HFFc6 (cell line): ENCODE measurements at places on chromosomes 5 and 9. TPM values are rescaled to one million over a fixed set of nuclear protein-coding genes. Genes with fewer than 3 reads are reported as not detected.
A peak's percentile ranks its signal among the peaks of the same experiment; 100 is the strongest.

DNA sequence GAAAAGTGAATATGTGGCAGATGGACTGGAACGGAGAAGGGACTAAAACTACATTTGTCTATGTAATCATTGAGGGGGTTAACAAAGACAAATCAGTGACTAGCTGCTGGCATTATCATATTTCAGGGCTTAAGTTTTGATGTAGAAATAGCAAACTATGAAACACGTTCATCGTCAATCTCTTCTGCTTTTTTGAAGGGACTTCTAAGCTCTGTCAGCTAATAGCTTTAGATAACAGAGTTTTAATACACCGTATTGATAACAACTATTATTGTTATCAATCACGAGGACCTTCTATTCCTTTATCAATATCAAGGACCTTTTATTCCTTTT lies 38.9 kb upstream of the MRPS30 start:
- H3K4me3 ChIP-seq = no peak overlapping the region
- H3K4me1 ChIP-seq = no peaks in the 10 kb centered on the region
- H3K36me3 ChIP-seq = no peaks in the 10 kb centered on the region
- no peak overlapping the region for H3K27ac ChIP-seq
- no peak for DNase-seq

DNA sequence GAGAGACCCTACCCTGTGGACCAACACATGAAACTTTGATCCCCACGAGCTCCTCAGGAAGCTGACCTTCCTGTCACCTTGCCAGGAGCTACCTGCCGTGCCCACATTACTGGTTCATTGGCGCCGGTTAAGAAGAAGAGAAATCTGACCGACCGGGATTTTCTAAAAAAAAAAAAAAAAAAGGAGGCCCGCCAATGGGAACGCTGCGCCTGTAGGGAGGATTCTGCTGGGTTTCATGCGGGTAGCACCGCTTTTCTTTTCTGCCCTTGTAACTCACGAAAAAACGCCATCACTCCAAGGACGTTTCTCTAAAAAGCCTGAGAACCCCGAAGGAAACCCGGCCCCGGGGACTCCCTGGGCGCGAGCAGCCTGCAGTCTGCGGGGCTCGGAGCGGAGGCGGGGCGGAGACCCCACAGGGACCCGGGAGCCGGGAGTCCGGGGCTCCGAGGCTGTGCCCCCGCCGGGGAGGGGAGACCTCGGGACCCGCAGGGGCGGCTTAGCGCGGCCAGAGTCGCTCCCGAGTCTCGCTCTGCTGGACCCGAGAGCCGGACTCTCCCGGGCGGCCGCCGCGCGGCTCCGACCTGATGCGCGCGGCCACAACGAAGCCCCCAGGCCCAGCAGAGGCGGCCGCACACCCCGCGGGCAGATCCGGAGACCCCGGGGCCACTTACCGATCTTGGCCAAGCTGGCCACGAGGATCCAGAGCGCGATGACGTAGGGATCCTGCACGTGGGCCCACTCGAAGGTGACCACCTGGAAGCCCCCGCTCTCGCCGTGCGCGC lies 617 bp downstream of the SLC9A3 start:
- peaks cover 58% of the 10 kb centered on the region for H3K27me3 ChIP-seq
- no peaks in the 10 kb centered on the region for H3K4me1 ChIP-seq
- H3K36me3 ChIP-seq = no peaks in the 10 kb centered on the region
- no peak for DNase-seq

The TRIM41 gene
- total RNA-seq = 22.0 to 26.1 TPM (median 24.6 TPM) in 3 replicates

- H3K27ac ChIP-seq = no peak overlapping the region
- no peaks in the 10 kb centered on the region for H3K27me3 ChIP-seq
- H3K4me3 ChIP-seq = no peak overlapping the region
- peaks cover 17% of the 10 kb centered on the region for H3K4me1 ChIP-seq
- H3K36me3 ChIP-seq = no peaks in the 10 kb centered on the region; the same call in 1 of the 2 replicates
- no peak for DNase-seq
Observed at GRCh38 chr5:122977319-122977718, 59.2 kb downstream of the PPIC start.

DNA sequence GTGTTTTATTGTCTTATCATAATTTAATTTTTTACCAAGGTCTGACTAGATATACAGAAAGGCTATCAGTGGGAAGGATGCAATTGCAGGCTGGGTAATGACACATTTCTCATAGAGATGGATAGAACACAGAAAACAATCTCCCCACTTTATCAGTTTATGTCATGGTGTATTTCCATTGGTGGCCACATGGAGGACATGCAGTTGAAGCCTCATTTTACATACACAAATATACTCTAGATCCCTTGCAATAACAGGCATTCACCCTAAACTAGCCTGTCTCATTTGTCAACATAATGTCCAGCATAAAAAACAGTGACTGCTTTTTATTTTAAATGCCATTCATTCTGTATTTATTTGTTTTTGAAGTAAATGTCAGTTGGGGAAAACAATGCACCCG lies 526.3 kb downstream of the GABRG2 start:
- H3K36me3 ChIP-seq = no peaks in the 10 kb centered on the region; the same call in 1 of the 2 replicates
- no peaks in the 10 kb centered on the region; the same call in 1 of the 2 replicates for H3K27me3 ChIP-seq
- no peak for DNase-seq
- no peaks in the 10 kb centered on the region for H3K4me1 ChIP-seq
- no peak overlapping the region for H3K4me3 ChIP-seq
- H3K27ac ChIP-seq = no peak overlapping the region

DNA sequence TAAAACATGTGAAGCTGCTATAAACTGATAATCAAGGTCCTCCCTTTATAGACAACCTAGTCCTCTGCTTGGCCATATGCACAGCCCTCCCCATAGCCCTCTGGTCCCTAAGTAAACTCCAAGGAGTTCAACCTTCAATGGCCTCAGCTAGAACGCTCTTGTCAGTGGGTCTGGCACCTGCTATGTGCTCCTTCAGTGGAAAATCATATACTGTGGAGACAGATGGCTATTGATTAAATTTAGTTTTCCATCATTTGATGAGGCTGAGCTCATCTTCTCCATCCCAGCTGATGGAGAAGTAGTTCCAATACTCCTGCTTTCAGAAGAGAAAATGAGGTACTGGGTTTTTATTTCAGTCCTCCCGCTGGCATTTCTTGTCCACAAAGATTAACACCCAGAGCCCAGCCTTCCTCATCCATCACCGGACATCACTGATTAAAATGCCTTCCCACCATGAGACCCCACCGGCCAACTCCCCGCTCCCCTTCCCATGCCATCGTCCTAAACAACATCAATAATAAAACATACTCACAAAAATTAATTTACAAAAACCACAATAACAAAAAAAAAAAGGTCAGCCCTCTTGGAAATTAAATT lies 134.6 kb downstream of the TRIM32 start:
- H3K4me1 ChIP-seq = no peaks in the 10 kb centered on the region
- no peaks in the 10 kb centered on the region for H3K36me3 ChIP-seq
- DNase-seq = no peak
- H3K4me3 ChIP-seq = no peak overlapping the region

DNA sequence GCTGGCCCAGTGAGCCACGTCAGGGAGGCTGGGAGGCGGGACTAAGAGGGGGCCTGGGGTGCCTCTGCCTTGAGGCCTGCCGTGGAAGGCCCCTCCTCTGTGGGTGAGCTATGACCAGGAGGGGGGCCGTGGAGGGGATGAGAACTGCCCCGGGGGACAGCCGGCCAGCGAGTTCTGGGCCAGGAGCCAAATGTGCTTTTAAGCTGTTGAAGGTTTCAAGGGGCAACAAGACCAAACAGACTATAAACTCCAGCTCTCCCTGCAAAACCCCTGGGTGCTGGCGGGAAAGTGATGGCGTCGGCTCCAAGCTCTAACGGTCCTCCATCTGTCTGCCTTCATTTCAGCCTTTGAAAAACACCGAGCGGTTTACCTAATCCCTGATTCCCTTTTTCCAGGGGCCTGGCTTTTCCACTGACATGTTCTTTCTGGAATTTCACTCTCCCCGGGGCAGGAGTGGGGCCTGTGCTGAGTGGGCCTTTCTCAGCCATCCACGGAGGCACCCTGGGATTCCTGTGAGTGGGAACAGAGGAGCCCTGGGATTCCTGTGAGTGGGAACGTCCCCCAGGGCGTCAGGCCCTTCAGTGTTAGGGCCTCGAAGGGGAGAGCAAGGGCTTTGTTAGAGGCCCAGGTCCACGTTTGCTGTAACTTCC lies 65.6 kb downstream of the COL5A1 start:
- peak overlapping the region; percentile 32; the same call in 1 of the 2 replicates for H3K4me3 ChIP-seq
- H3K36me3 ChIP-seq = peaks cover 22% of the 10 kb centered on the region
- H3K4me1 ChIP-seq = peaks cover 66% of the 10 kb centered on the region
- peak; percentile 91 for DNase-seq
- H3K27ac ChIP-seq = peak overlapping the region; percentile 92

The DPP7 gene
- total RNA-seq = 49.3 to 87.8 TPM (median 83.4 TPM) in 3 replicates

The NRG2 gene
- 0.07 to 0.27 TPM (median 0.19 TPM) in 3 replicates for total RNA-seq

GRCh38 chr5:111271885-111272284 lies 47.7 kb downstream of the CAMK4 start:
- H3K4me1 ChIP-seq = no peaks in the 10 kb centered on the region
- H3K27ac ChIP-seq = no peak overlapping the region
- no peaks in the 10 kb centered on the region for H3K27me3 ChIP-seq
- no peak overlapping the region for H3K4me3 ChIP-seq
- DNase-seq = no peak

DNA sequence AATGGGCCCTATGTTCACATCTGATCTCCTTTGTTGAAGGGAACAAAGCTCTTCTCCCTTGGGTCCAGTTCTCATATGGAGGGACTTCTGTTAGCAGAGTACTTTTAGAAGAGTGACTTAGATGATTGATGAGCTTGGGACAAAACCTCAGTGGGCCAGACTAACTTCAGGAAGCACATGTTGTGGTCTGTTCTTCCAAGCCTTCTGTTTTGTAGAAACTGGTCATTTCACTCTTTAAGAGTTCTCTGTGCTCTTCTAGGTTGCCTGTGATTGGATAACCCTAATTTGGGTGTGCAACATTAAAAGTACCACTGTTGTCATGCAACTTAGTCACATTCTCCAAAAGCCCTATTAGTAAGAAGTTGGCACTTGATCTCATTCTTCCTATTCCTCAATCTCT lies 183.5 kb upstream of the ACO1 start:
- DNase-seq = no peak
- H3K4me3 ChIP-seq = no peak overlapping the region
- no peaks in the 10 kb centered on the region; the same call in 1 of the 2 replicates for H3K27me3 ChIP-seq
- no peak overlapping the region for H3K27ac ChIP-seq
- H3K36me3 ChIP-seq = no peaks in the 10 kb centered on the region; the same call in 1 of the 2 replicates

- no peak for DNase-seq
- no peak overlapping the region for H3K4me3 ChIP-seq
- peaks cover 2% of the 10 kb centered on the region for H3K27me3 ChIP-seq
- no peak overlapping the region for H3K27ac ChIP-seq
- H3K36me3 ChIP-seq = no peaks in the 10 kb centered on the region
- H3K4me1 ChIP-seq = no peaks in the 10 kb centered on the region
Observed at GRCh38 chr5:86864051-86864450, 246.3 kb downstream of the COX7C start.

DNA sequence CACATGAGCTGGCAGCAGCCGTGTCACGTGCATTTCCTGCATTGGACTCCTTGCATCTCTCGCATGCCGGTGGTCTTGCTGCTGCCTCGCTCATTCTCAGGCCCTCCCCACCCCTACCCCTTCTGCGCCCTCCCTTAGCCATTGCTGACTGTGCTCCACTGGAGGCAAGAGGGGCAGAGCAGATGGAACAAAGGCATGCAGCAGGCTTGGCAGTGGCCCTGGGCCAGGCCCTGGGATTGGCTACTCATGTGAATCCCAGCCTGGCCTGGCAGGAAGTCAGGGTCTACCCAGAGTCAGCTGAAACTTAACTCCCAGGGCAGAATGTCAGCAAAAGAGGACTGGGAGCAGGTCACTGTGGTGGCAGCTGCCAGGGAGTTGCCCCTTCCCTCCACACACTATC lies 62.3 kb downstream of the TSTD2 start:
- peaks cover 38% of the 10 kb centered on the region for H3K27me3 ChIP-seq
- no peak overlapping the region for H3K27ac ChIP-seq
- no peaks in the 10 kb centered on the region for H3K36me3 ChIP-seq
- DNase-seq = no peak

GRCh38 chr5:77876862-77877502 lies 100.8 kb upstream of the TBCA start:
- H3K4me3 ChIP-seq = peak overlapping the region; percentile 57; the same call in 1 of the 2 replicates
- H3K27ac ChIP-seq = no peak overlapping the region
- H3K4me1 ChIP-seq = peaks cover 42% of the 10 kb centered on the region
- H3K27me3 ChIP-seq = peaks cover 3% of the 10 kb centered on the region
- DNase-seq = no peak

GRCh38 chr5:143835251-143835650 lies 23.3 kb downstream of the HMHB1 start:
- no peak for DNase-seq
- peaks cover 6% of the 10 kb centered on the region; the same call in 1 of the 2 replicates for H3K36me3 ChIP-seq
- H3K4me1 ChIP-seq = peaks cover 28% of the 10 kb centered on the region

The IRX1 gene
- not detected in 3 replicates for total RNA-seq

The NADK2 gene
- total RNA-seq = 15.6 and 19.4 TPM in 2 replicates

DNA sequence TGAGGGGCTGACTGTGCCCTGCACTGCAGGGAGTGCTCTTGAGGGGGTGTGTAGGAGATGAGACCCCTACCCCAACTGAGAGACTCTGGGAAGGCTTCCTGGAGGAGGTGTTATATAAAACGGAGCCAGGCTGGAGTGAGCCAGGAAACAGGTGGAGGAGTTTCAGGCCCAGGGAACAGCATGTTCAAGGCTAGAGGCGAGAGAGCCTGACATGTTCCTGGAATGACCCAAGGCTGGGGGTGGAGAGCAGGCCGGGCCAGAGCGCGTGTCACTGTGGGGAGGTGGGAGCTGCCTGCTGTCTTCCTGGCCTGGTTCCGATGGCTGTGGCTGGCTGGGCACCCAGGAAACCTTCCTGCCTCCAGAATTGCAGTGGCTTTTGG lies 48.7 kb downstream of the RXRA start:
- H3K36me3 ChIP-seq = no peaks in the 10 kb centered on the region
- H3K27ac ChIP-seq = no peak overlapping the region
- no peak overlapping the region for H3K4me3 ChIP-seq

The PAIP1 gene
- total RNA-seq = 70.4 to 77.8 TPM (median 70.8 TPM) in 3 replicates

The MUSK gene
- total RNA-seq = 0.11 to 0.18 TPM in 2 of 3 replicates, not detected in the other

GRCh38 chr5:99928490-99928889 lies 606.7 kb upstream of the FAM174A start:
- H3K27ac ChIP-seq = no peak overlapping the region
- H3K36me3 ChIP-seq = no peaks in the 10 kb centered on the region
- no peak overlapping the region for H3K4me3 ChIP-seq
- DNase-seq = no peak
- no peaks in the 10 kb centered on the region for H3K27me3 ChIP-seq
- H3K4me1 ChIP-seq = no peaks in the 10 kb centered on the region

The FCN1 gene
- not detected in 2 replicates for total RNA-seq

The BTNL3 gene
- not detected in 3 replicates for total RNA-seq

DNA sequence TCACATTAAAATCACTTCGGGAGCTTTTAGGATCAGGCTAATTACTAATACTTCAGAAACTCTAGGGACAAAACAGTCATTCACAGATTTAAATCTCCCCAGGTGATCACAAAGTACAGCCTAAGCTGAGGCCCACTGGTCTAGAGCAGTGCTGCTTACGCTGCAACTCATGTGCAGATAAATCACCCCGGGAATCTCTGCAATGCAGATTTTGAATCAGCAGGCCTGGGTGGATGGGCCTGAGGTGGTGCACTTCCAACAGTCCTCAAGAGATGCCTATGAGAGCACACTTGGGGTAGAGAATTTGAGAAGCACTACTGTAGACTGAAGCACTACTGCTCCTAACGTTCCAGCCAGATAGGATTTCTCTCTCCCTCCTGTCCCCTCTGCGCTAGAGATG lies 28.4 kb downstream of the CSF1R start:
- peaks cover 3% of the 10 kb centered on the region; the same call in 1 of the 2 replicates for H3K27me3 ChIP-seq
- peaks cover 56% of the 10 kb centered on the region for H3K4me1 ChIP-seq
- no peak overlapping the region for H3K4me3 ChIP-seq

GRCh38 chr9:76877961-76878360 lies 28.0 kb downstream of the PRUNE2 start:
- peaks cover 41% of the 10 kb centered on the region for H3K4me1 ChIP-seq
- H3K36me3 ChIP-seq = no peaks in the 10 kb centered on the region
- no peak overlapping the region for H3K27ac ChIP-seq
- no peak for DNase-seq
- H3K27me3 ChIP-seq = peaks cover 1% of the 10 kb centered on the region; the same call in 1 of the 2 replicates

GRCh38 chr5:95669540-95669939 lies 13.3 kb downstream of the SPATA9 start:
- H3K36me3 ChIP-seq = no peaks in the 10 kb centered on the region
- H3K27ac ChIP-seq = peak overlapping the region; percentile 51
- DNase-seq = peak; percentile 95
- H3K27me3 ChIP-seq = no peaks in the 10 kb centered on the region
